Panc1 (cell line): ENCODE measurements at places on chromosomes 2 and 18.

DNA sequence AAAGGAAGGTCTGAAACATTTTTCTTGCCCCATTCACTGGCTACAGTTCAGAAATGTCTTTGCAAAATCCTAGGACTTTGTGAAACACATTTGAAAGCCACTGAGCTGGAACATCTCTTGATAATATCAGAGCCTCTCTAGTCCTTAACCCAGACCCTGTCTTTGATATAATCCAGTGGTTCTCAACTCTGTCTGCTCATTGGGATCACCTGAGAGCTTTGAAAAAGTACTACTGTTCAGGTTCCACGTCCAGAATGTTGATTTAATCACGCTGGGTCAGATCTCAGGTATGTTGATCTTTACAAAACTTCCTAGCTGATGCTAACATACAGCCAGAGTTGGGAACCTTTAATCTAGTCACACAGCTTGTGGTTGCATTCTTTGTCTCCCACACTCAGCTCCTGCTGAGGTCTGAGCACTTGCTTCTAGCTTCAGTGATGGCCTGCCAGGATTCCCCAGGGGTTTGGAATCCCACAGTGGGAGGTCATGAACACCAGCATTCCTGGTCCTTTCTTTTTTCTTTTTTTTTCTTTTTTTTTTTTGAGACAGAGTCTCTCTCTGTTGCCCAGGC is 262.7 kb downstream of the SETBP1 start:
- no peak for DNase-seq

DNA sequence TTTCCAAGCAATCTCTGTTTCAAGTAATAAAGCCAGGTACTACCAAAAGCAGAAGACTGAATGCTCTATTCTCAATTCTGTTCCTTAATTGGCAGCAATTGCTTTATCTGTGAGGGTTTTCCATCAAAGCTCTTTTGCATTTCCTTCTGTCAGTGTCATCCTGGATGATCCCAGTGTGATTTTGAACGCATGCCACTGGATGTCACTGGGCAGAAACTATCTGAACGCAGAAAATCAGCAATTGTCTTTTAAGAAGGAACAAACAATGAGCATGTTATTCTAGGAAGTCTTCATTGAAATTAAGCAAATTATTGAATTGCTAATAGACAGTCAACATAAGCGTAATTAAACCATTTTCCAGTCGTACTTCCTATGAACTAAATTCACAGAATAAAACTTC is 259.0 kb upstream of the REG3G start:
- no peak for DNase-seq

DNA sequence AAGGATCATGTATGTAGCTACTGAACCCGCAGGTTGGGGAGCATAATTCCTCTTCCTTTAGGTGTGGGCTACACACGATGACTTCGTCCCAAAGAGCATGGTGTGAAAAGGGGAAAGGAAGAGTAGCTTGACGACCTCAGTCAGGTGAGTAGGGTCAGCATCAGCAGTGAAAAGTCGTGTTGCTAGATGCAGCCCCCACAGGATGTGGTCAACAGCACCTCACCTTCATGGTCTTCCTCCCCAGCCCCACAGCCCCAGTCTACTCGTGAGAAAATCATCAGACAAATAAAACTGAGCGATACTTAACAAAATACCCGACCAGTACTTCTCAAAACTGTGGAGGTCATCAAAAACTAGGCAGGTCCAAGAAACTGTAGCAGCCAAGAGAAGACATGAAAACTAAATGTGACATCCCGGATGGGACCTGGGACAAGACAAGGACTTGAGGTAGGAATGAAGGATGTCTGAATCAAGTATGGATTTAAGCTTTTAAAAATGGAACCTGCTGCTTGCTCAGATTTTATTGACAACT is 77.5 kb upstream of the NFATC1 start:
- DNase-seq, result no peak

- DNase-seq, result no peak
Observed at GRCh38 chr2:124088616-124089015, 63.5 kb downstream of the CNTNAP5 start.

DNA sequence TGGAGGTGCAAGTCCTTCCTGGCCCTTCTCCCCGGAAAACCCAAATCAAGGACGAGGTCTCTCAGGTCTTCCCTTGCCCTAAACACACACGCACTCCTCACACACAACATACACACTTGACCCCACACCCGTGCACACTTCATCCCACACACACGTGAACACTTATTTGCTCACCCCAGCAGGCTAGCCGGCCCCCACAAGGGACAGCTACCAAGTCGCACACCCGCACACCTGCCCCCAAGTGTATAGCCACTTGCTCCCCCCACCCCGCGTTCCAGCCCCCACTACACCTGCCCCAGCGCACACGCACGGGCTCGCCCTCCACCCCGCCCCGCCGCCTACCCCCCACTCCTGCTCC is 359 bp downstream of the TGFBRAP1 start:
- no peak for DNase-seq

DNA sequence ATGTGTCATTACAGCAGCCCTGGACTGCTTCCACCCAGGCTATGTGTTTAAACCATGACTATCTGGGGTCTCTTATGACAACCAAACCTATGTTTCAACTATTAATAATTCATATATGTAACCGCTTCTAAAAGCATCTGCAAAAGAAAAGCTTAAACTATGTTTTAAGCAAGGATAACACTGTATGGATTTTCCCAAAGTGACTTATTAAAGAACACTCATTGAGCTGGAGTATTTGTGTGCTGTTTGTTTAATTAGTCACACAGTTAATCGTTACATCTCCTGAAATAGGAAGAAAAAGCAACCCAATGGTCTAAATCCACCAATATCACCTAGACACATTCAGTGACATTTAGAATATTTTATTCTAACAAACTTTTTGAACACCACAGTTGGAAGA is 51.3 kb downstream of the TMEM163 start:
- DNase-seq, result no peak

DNA sequence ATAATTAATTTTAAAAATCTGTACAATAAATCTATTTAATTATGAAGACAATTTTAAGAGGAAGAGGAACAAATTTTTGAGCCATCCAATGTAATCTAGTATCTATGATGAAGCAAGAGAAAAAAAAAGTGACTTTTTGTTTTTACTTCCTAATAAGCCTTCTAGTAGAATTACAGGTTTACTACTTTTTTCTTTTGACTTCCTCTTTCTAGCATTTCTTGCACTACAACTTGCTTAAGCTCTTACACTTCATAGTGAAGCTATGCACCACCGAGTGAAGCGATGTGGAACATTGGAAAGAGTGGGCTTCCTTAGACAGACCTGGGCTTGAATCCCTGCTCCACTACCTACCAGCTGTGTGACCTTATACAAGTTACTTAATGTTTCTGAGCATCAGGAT is 2.1 kb downstream of the SERPINB2 start:
- DNase-seq, result no peak
